CD4-positive, CD25-positive, alpha-beta regulatory T cell (primary cell): ENCODE measurements at places on chromosomes 1 and 21.

DNA sequence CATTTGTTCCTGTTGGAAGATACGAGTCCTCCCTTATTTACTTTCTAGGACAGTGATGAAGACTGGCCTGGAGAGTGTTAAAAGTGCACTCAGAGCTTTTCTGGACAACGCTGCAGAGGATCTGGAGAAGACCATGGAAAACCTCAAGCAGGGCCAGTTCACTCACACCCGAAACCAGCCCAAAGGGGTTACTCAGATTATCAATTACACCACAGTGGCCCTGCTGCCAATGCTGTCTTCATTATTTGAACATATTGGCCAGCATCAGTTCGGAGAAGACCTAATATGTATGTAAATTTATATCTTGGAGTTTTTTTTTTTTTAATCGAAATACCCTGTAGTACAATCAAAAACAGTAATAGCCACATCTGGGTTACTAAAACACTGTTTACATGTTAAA lies 190.5 kb downstream of the ZP4 start:
- DNase-seq, result no peak

GRCh38 chr1:181430015-181430885 lies 53.1 kb upstream of the CACNA1E start:
- no peak for DNase-seq

DNA sequence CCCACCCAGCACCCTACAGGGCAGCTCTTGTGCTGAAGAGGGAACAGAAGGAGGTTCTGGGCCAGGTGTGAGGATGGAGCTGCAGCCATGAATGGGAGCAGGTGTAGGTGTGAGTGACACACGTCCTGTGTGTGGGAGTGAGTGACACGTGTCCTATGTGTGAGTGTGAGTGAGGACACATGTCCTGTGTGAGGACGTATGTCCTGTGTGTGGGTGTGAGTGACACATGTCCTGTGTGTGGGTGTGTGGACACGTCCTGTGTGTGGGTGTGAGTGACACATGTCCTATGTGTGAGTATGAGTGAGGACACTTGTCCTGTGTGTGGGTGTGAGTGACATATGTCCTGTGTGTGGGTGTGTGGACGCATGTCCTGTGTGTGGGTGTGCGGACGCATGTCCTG lies 26.4 kb downstream of the MEGF6 start:
- no peak for DNase-seq

GRCh38 chr1:162384601-162385279 lies 3.2 kb downstream of the C1orf226 start:
- no peak for DNase-seq

GRCh38 chr1:98989556-98989907 lies 15.1 kb downstream of the PLPPR5 start:
- no peak for DNase-seq

- no peak for DNase-seq
These were observed 36.0 kb downstream of the TRAPPC10 start for GRCh38 chr21:44047996-44048560.

- DNase-seq, result no peak
These were observed 4.4 kb upstream of the SLC41A1 start for GRCh38 chr1:205817364-205817763.

DNA sequence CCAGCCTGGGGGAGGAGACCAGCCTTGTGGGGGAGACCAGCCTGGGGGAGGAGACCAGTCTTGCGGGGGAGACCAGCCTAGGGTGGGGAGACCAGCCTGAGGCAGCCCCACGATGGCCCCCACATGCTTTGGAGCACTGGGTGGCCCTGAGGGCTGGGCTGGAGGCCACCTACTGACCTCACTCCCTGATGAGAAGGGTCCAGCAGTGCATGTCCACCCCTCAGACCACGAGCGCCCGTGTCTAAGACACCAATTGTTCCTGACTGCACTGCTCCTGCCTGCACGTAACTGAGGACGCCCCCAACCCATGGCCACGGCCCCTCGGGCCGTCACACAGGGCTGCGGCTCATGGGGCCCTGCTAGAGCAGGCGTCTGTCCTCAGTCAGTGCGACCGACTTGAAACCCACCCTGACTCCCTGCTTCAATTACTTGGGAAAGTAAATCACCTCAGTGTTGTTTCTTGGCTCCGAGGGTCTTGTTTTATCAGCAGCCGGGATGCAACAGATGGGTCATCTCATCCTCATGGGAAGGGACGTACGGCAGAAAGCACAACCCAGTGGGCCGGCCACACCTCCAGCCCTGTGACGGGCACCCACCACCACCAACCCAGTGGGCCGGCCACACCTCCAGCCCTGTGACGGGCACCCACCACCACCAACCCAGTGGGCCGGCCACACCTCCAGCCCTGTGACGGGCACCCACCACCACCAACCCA lies at the start of gene SPATC1L:
Gene SPATC1L (minus strand): TSS at position 550 of the 715 bp plus-strand sequence. CDS start 1,643 bp downstream, outside the sequence.
- DNase-seq, result peak; percentile 44

- DNase-seq, result no peak
These were observed 35.6 kb downstream of the NUF2 start for GRCh38 chr1:163357378-163357777.

- DNase-seq, result peak; percentile 55
These were observed 1753.4 kb downstream of the MRPL39 start for GRCh38 chr21:23853796-23854379.

DNA sequence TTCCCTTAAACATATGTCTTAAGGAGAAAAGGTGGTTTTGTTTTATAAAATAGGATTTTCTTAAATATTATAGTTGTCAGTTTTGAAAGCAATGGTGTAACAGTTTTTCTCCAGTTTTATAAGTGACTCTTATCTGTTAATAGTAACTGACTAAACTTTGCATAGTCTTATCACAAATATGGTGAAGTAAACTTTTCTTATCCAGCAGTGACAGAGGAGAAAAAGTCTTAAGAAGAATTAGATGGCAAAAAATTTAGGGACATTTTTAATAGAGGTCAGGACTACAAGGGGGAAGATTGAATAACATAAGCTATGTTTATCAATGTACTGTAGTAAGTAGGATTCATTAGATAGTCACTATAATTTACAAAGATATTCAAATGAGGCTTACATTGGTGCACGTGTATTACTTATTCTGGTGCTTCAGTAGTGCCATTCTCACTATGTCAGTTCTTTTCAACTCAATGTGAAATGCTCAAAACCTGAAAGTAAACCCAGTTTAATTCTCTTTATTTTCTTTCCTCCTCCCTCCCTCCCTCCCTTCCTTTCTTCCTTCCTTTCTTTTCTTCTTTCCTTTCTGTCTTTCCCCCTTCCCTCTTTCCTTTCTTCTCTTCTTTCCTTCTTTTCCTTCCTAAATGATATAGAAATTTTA lies 26.1 kb downstream of the F3 start:
- DNase-seq, result no peak
